ENCODE measurements at places on chromosomes 12 and 14.

DNA sequence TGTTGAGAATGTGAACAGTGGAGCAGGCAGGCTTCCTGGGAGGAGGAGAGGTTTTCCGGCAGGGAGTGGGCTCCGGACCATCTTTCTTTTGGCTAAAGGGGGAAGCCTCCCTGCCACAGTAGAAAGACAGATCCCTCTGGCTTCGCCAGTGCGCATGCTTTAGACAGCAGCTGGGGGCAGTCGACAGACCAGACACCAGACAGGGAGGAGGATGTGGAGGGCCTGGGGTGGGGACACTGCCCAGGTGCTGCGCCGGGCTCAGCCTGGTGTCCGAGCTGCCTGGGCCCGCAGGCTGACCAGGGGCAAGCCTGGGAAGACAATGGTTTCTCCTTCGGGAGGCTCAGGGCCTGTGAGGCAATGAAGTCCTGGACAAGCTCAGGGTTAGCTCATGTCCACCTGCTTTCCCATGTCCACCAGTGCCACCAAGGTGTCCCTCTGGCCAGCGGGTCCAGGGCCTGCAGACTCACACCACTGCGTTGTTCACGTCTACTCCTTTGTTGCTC, 67.3 kb downstream of the PRIMA1 start:
- H3K4me1 ChIP-seq, result no peaks in the 10 kb centered on the region
- H3K27ac ChIP-seq, result no peak overlapping the region
- H3K27me3 ChIP-seq, result no peaks in the 10 kb centered on the region
- no peak for DNase-seq

DNA sequence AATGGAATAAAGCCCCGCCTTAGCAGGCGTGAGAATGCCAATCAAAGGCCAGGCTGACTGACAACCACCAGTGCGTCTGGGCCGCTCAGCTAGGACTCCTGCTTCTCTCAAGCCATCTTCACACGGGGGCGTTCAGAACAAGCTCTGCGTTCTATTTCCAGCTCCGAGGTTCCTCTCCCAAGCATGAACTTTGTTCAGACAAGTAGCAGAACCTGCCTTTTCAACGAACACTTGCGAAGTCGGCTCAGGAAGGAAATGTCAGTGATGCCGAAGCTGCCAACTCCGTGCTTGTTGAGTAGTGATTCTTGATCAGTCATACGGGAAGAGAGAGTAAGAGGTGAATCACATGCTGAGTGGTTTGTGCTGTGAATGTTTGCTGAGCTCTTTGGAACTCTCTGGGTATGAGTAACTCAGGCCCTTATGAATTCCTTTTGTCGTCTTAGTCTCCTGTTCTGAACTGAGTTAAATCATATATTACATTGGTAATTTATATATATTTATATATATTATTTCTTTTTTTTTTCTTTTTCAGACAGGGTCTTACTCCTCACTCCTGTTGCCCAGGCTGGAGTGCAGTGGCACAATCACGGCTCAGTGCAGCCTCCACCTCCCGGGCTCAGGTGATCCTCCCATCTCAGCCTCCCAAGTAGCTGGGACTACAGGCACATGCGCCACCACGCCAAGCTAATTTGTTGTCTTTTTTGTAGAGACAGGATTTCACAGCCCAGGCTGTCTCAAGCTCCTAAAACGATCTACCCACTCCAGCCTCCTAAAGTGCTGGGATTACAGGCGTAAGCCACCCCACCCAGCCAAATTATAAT, 29.4 kb upstream of the BCL7A start:
- H3K4me3 ChIP-seq, result no peak overlapping the region
- no peaks in the 10 kb centered on the region for H3K27me3 ChIP-seq
- no peaks in the 10 kb centered on the region for H3K4me1 ChIP-seq
- no peak overlapping the region for H3K27ac ChIP-seq
- H3K36me3 ChIP-seq, result no peaks in the 10 kb centered on the region
- no peak for DNase-seq

GRCh38 chr14:72513965-72514659, 379.8 kb downstream of the DPF3 start:
- H3K27ac ChIP-seq, result no peak overlapping the region
- no peak overlapping the region for H3K4me3 ChIP-seq
- H3K36me3 ChIP-seq, result no peaks in the 10 kb centered on the region
- no peaks in the 10 kb centered on the region for H3K27me3 ChIP-seq
- peak; percentile 77 for DNase-seq
- no peaks in the 10 kb centered on the region for H3K4me1 ChIP-seq

GRCh38 chr12:114733919-114734318, 49.9 kb upstream of the TBX3 start:
- H3K27ac ChIP-seq, result no peak overlapping the region
- DNase-seq, result no peak
- H3K27me3 ChIP-seq, result peaks cover 48% of the 10 kb centered on the region

DNA sequence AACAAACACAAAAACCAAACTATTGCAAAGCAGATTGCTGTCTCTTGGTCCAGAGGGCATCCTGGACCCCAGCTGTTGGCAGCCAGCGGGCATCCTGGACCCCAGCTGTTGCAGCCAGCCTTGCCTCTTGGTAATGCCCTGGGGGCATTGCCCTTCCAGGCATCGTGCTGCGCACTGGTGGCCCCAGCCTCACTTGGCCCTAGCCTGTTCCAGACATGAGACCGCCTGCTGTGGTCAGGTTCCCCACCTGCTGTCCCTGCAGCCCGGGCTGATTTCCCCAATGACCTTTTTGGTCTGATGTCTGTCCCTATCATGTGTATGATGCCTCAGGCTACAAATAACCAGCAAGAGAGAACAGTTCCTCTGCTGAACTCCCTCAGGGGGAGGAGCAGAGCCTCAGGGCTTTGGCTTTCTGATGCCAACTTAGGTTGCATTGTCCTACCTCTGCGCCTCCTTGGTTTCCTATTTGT, 20.8 kb downstream of the MLXIP start:
- H3K4me1 ChIP-seq, result peaks cover 15% of the 10 kb centered on the region
- H3K36me3 ChIP-seq, result peaks cover 4% of the 10 kb centered on the region
- no peak overlapping the region for H3K27ac ChIP-seq
- no peak for DNase-seq
- H3K27me3 ChIP-seq, result no peaks in the 10 kb centered on the region

DNA sequence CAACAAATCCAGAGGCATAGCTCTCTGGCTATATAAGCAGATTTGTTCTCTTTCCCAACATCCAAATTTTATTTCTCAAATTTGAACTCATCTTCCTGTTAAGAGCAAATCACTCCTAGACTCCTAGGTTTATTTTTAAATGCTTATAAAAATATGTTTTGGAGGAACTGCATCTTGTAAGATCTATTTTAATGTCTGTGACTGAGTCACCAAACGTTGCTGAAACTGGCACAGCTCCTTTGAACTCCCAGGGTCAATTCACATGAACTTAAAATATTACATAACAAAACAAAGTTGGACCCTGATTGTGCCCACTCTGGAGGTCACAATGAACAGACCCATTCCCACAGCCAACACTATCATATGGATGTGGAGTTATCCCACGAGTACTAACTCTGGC, 23.9 kb downstream of the ANAPC7 start:
- H3K27ac ChIP-seq, result no peak overlapping the region
- no peaks in the 10 kb centered on the region for H3K27me3 ChIP-seq
- peaks cover 86% of the 10 kb centered on the region for H3K36me3 ChIP-seq
- H3K4me1 ChIP-seq, result no peaks in the 10 kb centered on the region
- H3K4me3 ChIP-seq, result no peak overlapping the region

DNA sequence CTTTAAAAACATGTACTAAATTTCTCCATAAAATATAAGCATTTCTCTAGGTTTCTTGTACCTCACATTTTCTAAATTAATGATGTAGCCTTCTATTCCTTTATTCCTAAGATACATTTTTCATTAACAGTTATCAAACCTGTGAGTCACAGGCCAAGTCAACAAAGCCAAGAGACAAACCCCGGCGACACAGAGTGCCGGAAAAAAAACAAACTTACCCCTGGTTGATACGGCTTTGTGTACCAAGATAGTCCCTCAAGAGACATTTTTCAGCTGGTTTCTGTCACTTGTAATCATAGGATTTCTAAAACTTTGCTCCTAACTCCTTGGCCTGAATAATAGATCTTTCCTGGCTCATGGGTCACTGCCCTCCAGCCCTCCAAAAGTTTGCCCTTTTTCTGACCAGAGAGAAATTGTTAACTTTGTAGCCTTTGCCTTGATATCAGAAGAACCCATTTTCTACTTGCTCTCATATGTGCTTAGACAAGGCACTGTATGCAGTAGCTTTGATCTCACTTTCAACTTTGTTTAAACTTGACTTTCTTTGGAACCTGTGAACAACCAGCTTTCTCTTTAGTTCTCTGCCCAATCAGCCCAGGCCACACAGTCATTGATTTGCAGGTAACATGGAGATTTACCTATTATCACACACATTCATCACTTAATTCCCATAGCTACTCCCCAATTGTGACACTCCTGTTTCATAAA, 172.2 kb downstream of the PRKD1 start:
- H3K27ac ChIP-seq, result no peak overlapping the region
- DNase-seq, result no peak
- 0 out of 2 replicates have a peak, but pooled peaks cover 7% of the 10 kb centered on the region for H3K4me1 ChIP-seq
- H3K36me3 ChIP-seq, result no peaks in the 10 kb centered on the region
- no peaks in the 10 kb centered on the region for H3K27me3 ChIP-seq

GRCh38 chr14:37972941-37973887, 234.5 kb upstream of the SSTR1 start:
- no peak overlapping the region for H3K27ac ChIP-seq
- no peaks in the 10 kb centered on the region for H3K27me3 ChIP-seq
- H3K4me3 ChIP-seq, result no peak overlapping the region
- no peak for DNase-seq

DNA sequence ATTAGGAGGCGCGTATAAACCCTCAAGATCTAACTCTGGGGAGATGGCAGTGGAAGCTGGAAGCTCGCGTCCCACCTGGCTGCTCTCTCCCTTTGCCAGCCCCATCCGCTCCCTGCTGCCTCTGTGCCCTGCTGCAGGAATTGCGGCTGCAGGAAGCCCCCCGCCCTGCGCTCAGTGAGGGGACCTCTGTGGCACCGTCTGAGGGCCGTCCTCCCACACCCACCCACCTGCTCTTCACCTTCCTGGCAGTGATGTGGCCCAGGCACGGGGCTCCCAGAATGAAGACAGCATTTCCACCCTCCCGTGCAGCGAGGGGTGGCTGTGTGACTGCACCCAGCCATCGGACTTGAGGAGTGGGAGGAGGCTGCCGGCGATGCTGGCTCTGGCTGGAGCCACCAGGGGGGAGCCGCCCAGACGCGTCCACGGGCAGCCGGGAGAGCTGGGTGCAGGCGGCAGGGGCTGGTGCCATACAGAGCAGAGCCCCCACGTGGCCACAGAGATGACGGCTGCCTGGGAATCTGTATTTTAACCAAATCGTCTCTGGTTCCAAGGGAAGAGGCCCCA, 28.3 kb upstream of the GALNT9 start:
- H3K27ac ChIP-seq, result no peak overlapping the region
- no peak overlapping the region for H3K4me3 ChIP-seq
- DNase-seq, result no peak
- no peaks in the 10 kb centered on the region for H3K27me3 ChIP-seq

GRCh38 chr12:103880299-103881142, 39.5 kb upstream of the NT5DC3 start:
- DNase-seq, result no peak
- no peak overlapping the region for H3K27ac ChIP-seq
- no peak overlapping the region for H3K4me3 ChIP-seq
- H3K4me1 ChIP-seq, result no peaks in the 10 kb centered on the region
- no peaks in the 10 kb centered on the region for H3K36me3 ChIP-seq

GRCh38 chr12:95605875-95606274, 54.6 kb upstream of the USP44 start:
- no peak for DNase-seq
- H3K27me3 ChIP-seq, result no peaks in the 10 kb centered on the region
- H3K36me3 ChIP-seq, result no peaks in the 10 kb centered on the region
- peaks cover 42% of the 10 kb centered on the region for H3K4me1 ChIP-seq

- H3K4me3 ChIP-seq, result no peak overlapping the region
- H3K27me3 ChIP-seq, result no peaks in the 10 kb centered on the region
- DNase-seq, result peak; percentile 86
Measured at GRCh38 chr14:82710267-82710841, 1176.7 kb upstream of the SEL1L start.

GRCh38 chr14:105468621-105469241, 5.9 kb upstream of the CRIP2 start:
- 0 out of 2 replicates have a peak overlapping the region, but pooled peaks have one; percentile 19 for H3K27ac ChIP-seq
- no peaks in the 10 kb centered on the region for H3K27me3 ChIP-seq
- H3K36me3 ChIP-seq, result no peaks in the 10 kb centered on the region
- DNase-seq, result no peak

- no peak overlapping the region for H3K4me3 ChIP-seq
- no peak overlapping the region for H3K27ac ChIP-seq
- DNase-seq, result no peak
- H3K36me3 ChIP-seq, result no peaks in the 10 kb centered on the region
- H3K4me1 ChIP-seq, result no peaks in the 10 kb centered on the region
Measured at GRCh38 chr14:99718811-99719192, 34.7 kb downstream of the CYP46A1 start.

- H3K27ac ChIP-seq, result no peak overlapping the region
- H3K27me3 ChIP-seq, result no peaks in the 10 kb centered on the region
- no peaks in the 10 kb centered on the region for H3K36me3 ChIP-seq
- no peak overlapping the region for H3K4me3 ChIP-seq
- peaks cover 5% of the 10 kb centered on the region for H3K4me1 ChIP-seq
Measured at GRCh38 chr14:68143341-68143841, 323.8 kb downstream of the RAD51B start.

Data from GM23338 (cell line).